ENCODE measurements at places on chromosomes 7 and 10.

DNA sequence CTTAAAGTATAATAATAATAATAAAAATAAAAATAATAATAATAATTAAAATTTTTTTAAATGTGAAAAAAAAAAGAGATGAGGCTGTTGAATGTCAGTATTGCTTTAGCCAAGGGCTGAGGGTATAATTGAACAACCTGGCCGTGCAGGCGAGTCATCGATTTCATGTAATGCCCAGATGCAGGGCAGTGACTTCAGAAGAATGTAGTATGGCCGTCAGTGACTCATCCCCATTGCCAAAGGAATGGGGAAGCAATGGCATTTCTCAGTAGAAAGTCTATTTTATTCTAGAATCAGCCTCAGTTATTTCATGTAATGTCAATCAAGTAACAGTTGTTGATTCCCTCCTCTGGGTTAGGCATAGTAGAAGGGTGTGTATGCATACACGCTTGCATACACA lies 516.4 kb downstream of the GLRX3 start:
- no peak for DNase-seq

GRCh38 chr10:97659589-97659988 lies 19.1 kb downstream of the PI4K2A start:
- no peak for DNase-seq

GRCh38 chr7:82740246-82740848 lies 296.8 kb upstream of the CACNA2D1 start:
- peak; percentile 19 for DNase-seq

DNA sequence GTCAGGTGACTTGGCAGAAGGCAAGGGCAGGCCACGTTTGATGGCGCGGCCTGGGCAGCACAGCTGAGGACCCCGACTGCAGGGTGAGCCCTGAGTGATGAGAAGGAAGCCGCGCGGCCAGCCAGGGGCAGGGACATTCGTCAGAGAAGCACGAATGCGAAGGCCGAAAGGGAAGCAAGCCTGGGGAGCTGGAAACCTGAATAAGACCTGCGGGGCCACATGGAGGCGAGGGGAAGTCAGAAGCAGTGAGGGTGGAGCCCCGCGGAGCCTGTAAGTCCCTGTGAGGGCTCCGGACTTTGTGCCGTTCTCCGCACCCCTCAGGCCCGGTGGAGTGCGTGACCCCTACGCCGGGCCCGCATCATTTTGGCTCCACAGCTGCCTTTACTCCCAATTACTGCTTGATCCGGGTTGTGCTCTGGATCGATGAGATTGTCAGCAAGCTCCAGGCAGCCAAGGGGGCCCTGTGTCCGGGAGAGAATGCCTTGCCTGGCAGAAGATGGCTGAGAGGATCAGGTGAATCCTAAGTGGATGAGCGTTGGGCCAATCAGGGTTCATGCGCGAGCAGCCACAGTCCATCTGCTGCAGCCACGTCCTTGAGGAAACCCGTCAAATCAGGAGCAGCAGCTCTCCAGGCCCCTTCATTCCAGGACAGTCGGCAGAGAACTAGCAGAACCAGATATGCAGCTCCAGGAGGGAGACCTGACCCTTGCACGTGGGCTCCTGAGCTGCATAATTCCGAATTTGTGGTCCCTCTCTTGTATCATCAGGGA lies 293.3 kb upstream of the SHH start:
- DNase-seq: no peak

GRCh38 chr10:15262036-15262713 lies 93.7 kb upstream of the NMT2 start:
- peak; percentile 25 for DNase-seq

DNA sequence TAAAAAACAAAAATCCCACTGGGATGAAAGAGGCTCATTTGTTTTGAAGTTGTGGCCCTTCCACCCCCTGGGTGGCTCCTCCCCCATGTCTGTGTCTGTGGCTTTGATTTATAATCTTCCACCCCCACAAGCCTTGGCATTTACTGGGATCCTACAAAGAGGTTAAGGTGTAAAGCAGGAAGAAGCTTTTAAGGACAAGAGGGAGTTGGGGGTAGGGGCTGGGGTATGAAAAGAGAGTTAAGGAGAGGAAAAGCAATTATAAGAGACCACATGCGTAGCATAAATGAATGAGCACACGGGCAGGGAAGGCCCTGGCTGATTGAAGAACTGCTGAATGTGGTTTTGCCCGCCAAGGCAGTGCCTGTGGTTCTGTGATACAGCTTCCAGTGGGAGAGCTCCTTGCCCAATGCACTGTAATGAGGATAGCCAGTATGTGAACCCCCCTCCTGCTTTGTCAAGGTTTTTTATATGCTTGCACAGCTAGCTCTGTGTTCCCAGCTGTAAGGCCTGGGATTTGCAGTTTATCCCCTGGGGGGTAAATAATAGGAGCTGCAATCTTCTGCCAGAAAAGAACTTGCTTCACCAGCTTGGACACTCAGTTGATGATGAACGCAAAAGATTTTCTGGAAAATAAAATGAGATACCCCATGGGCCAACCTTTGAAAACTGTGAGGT lies 34.7 kb upstream of the KMT2E start:
- no peak for DNase-seq

DNA sequence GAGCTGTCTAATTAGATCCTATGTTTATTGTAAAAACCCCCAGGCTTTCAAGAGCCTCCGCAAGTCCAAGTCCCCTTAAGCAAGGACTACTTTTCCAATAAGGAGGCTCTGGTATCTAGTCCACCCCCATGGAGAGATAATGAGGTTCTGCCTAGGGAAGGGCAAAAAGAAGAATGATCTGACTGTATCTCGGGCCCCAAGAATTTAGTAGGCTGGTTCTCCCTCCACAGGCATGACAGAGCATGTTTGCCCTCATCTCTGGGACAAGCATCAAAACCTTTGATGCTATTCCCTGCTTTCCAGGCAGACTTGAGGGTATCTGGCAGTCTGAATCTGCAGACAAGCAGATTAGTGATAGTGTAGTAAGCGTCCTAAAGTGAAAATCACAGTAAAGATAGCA lies 19.0 kb downstream of the ABCB1 start:
- no peak for DNase-seq

Data from transverse colon (tissue), 4 donors.